ENCODE measurements at places on chromosomes 6 and 20.

- DNase-seq, result no peak
These were observed 83.7 kb downstream of the TMEM242 start for GRCh38 chr6:157239671-157240058.

DNA sequence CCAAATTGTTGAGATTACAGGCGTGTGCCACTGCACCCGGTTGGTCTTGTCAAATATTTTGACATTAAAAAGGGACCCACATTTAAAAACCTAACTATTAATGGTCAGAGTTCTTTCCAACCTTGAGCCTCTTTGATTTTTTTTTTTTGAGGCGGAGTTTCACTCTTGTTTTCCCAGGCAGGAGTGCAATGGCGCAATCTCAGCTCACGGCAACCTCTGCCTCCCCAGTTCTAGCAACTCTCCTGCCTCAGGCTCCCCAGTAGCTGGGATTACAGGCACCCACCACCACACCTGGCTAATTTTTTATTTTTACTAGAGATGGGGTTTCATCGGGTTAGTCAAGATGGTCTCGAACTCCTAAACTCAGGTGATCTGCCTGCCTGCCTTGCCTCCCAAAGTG lies 31.3 kb downstream of the CTNNBL1 start:
- no peak for DNase-seq

- DNase-seq, result no peak
These were observed 12.1 kb downstream of the TRAPPC3L start for GRCh38 chr6:116533233-116533957.

DNA sequence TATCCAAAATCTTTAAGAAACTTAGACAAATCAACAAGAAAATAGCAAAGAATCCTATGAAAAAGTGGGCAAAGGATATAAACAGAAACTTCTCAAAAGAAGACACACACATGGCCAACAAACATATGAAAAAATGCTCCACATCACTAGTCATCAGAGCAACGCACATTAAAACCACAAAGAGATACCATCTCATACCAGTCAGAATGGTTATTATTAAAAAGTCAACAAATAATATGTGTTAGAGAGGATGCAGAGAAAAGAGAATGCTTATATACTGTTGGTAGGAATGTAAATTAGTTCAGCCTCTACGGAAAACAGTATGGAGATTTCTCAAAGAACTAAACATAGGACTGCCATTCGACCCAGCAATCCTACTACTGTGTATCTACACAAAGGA lies 212.0 kb upstream of the DTNBP1 start:
- no peak for DNase-seq
